Stimulated activated CD4-positive, alpha-beta T cell treated with anti-CD3 and anti-CD28 coated beads, TNF-alpha, amount 100 ng/mL, for 24 hours (primary cell): ENCODE measurements at places on chromosomes 16 and 17.
A peak's percentile ranks its signal among the peaks of the same experiment; 100 is the strongest.

DNA sequence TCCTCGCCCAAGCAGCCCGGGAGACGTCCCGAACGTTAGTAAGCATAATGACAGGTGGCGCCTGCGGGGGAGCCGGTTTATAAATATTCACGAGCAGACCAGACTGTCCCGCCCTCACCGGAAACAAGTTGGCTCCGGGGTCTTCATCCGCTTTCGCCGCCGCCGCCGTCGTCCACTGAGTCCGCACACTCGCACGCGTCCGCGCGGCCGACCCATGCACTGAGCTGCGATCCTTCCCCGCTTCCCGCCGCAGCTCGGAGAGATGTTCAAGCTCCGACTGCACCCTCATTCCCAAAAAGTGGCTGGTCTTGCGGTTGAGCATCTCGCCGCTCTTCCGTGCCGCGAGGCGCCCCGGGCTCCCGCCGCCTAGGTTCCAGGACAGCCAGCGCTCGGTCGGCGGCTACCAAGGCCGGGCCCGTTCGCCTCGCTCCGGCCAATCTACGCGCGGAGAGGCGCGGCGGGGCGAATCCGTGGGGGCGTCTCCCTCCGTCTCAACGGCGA, 385 bp downstream of the CFAP119 start:
- DNase-seq = peak; percentile 14

- DNase-seq = peak; percentile 27
Measured at GRCh38 chr17:49851387-49852291, 3.8 kb upstream of the TAC4 start.

DNA sequence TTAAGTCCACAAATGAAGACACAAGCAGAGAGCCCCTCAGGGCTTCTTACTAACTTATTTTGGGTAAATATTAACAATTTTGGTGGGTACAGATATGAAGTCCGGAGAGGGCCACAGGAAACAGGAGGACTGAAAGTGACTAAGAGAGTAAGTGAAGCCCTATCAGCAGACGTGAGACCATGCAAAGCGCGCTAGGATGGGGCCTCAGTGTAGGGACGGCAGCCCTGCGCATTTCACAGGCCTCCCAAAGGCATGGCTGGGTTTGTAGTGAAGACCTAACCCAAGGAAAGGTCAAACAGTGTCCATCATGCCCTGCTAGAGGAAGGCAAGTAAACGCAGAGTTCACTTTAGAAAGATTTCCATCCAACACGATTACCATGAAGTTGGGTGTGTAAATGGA, 60.0 kb upstream of the SREBF1 start:
- no peak for DNase-seq

DNA sequence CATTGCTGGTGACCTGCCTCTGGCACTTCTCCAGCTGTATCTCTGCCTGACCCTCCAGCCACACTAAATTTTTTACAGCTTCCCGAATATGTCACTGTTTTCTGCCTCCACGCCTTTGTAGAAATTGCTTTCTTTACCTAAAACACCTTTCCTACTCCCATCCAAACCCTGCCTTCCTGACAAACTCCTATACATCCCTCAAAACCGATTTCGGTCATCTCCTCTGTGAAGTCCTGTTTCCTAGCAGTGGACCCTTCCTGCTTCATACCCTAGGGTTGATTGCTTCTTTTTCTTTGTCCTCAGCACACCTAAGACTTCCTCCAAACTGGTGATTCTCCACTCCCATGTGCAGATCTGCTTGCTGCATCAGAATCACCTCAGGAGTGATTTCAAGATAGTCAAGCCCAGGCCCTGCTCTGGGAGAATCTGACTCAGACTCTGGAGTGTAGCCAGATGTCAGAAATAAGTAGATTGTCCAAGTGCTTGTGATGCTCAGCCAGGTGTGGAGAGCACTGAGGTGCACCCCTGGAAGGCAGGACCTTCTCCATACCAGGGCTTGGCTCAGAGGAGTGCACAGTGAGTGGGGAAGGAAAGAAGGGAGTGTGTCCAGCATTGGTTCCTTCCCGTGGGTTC, 184.2 kb downstream of the COPRS start:
- DNase-seq = no peak

GRCh38 chr17:44865931-44866330, 18.2 kb downstream of the HIGD1B start:
- DNase-seq = no peak

DNA sequence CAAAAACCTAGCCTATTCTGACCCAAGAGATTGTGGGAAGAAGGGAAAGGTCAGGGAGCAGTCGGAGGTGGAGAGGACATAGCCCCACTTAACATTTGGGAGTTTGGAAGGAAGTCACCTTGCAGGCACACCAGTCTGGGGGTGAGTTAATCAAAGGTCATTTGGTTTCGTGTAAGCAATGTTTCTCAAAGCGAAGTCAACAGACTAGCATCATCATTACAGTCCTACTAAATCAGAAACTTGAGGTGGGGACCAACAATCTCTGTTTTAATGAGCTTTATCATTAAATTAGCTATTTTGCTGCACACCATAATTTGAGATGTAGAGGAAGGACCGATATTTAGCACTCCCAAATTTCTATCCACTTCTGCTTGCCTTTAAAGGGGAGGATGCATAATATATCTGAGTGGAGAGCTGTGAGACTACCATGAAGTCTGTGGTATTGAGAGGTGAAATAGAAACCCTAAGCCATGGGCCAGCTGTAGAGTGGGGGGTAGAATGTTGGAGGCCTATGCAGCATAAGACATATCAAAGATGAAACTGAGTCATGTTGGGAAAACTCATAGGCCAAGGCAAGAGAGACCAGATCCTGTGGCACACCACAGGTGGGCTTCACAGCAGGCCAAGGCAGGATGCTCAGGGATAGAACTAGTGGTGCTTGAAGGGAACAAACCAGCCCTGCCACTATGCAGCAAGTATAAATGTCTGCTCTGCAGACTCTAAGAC, 141.7 kb upstream of the ANKFN1 start:
- no peak for DNase-seq

GRCh38 chr17:68706356-68706920, 105.3 kb upstream of the FAM20A start:
- DNase-seq = no peak

DNA sequence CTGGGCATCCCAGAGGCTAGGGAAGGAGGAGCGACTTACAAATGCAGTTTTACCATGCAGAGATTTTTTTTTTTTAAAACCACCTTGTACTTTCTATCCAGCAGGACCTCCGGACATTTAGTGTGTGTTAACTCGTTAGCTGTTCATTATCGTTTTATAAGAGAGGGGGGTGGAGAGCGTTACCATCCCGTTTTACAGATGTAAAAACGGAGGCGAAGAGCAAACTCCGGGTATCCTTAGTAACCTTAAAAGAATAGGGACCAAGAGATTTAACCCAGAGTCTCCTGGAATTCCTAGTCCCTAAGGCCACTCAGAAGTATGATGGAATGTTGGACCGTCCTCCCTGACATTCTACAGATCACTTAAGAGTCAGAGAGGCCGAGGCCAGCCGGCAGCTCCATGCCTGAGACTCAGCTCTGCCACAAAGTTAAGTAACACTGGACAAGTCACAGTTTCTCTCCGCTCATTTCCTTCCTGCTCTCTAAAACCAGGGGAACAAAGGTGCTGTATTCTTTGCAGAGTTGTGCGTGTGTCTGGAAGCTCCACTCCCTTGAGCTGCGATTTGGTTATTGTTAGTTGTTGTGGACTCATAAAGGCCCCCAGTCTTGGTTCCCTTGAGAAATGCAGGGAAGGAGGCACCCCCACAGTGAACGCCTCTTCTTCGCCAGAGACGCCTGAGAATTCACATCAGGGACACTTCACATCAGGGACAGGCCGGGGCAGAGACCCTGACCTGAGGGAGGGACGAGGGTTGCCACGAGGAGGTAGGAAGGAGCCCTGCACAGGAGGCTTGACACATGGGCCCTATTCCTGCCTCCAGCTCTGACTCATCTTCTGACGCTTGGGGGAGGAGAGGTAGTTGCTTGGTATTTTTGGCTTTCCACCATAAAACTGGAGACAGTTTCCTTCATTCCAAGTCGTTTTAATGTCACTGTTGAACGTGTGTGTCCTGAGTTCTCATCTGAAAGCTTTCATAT, 1.2 kb downstream of the DUSP14 start:
- no peak for DNase-seq

- no peak for DNase-seq
Measured at GRCh38 chr16:87973717-87974116, 22.5 kb downstream of the BANP start.

DNA sequence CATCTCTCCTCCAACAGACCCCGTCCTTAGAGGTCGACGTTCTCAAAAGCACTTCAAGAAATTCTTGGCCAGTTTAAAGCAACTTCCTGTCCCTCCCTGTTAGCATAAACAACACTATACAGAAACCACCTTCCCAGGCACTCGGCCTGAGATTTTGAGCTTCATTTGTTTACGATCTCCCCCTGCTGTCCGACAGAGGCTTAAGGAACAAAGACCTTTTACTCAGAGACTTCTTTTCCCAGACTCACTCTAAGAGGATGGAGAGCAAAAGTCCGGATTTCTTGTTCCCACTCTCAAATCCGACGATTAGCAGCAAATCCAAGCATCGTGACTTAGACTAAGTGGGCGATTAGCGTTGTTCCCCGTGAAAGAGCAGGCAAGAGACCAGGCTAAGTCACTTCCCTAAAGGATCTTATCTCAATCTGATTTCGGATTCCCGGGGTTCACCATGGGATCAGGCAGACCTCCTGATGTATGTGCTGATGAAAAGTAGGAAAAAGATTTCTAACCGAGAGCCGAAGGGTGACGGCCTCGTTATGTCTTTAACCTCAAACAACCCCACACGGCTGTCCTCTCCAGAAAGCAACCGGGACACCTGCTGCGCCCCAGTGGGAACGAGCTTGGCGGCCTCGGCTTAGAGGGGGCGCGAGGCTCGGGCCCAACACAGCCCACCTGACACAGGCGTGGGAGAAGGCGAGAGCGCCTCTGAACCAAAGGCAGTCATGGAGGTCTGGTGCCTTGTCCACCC, 598 bp downstream of the INPP5K start:
- peak; percentile 12 for DNase-seq

DNA sequence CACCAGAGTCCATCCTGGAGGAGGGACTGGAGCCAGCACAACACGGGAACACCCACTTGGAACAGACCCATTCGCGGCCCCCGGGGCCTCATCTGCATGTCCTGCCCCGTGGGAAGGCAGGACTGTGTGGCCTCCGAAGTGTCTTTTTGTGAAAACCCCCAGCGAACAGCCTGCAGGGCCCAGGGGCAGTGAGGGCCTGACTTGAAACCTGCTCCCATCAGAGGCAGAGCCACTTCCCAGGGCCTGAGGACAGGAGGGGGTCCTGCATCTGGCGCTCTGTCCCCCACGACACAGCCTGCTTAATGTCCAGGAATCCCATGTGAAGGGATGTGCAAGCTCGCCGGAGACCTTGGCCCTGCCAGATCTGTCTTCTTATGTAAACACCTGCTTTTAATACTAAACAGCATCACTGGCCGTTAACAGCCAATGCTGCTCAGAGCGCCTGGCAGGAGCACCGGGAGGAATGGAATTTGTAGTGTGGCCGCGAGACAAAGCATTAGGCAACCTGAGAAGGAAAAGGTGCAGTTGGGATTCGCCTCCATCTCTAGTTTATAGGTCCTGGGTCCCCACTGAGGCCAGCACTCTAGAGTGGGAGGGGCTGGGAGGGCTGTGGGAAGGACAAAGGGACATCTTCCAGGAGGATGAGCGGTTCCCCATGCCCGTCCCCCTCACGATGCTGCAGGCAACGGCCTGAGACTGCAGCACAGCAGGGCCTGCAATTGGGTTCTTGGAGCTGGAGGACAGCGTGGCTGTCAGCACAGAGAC, 9.6 kb upstream of the EVPL start:
- DNase-seq = no peak

DNA sequence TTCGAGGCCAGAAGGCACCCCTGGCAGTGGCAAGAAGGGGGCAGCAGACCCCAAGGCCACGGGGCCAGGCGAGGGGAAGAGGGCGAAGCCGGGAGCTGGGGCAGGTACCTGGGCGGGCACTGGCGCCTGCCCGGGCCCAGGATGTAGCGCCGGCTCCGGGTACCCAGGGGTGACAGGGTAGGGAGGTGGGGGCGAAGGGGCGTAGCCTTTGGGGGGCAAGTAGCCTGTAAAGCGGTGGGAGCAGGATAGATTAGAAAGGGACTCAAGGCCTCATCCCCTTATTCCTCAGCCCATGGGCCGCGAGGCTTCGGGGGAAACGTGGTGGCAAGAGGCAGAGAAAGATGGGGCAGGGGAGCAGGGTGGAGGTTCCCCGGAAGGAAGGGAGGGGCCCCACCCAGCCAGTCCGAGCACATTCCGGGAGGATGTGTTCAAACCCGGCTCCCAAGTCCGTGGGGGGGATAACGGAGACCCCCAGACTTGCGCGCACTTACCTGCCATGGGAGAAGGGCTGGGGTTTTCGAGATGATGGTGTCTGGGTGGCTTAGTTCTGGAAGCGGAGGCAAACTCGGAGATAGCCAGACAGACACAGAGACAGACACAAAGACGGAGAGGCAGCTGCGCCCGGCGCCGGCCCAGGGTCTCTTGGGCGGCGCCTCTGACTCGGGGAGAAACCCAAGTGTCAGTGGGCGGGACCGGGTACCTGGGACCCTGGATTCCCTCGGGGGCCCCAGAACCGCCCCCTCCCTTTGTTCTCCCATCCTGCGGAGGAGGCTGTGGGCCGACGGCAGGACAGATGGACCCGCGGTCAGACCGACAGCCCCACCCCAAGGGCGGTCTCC, 493 bp downstream of the PLSCR3 start:
- peak; percentile 26 for DNase-seq

DNA sequence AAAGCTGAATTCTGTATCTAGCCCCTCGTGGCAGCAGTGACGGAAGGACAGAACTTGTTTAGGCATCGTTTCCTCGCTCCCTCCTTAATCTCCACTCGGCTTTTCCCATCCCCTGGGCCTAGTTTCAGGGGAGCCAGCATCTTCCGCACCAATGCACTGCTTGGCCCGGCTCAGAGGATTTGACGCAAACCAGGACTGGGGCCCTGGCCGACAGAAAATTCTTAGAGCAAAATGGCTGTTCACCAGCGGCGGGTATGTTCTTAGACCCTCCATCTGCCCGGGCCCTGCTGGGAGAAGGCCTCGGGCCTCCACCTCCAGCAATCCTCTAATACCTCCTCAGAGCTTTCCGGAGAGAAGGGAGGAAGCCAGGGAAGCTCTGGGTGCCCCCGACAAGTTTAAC, 54.6 kb downstream of the TBC1D16 start:
- no peak for DNase-seq

DNA sequence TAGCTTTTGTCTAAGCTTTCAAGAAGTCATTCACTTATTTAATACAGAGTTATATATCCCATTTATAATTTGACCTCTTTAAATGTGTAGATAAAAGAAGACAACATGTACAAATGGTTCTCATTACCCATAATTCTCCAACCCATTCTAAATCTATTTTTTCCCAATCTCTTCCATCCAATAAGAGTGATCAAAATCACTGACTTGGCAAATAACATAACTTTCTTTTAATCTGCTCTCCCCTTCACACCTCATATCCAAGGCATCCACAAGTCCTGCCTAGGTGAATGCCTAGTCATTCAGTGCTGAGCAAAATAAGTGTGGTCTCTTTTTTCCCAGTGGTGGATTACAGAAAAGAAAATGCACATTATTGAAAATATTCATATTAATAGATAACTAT, 1231.1 kb downstream of the CDH11 start:
- DNase-seq = no peak

DNA sequence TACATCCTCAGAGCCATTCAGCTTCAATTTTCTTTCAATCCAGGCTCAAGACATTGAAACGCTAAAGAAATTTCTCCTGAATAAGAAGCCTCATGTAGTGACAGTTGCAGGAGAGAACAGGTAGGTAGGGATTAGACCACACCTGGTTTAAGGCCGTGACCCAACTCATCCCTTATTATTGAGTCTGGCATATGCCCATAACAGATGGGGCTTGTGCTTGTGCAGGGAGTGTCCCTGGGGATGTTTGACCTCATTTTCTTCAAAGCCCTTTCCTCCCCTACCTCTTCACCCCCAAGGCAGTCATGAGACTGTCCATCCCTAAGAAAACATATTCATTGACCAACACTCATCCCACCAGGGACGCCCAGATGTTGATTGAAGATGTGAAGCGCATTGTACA, 24.3 kb downstream of the SUPT6H start:
- DNase-seq = no peak
